ENCODE measurements at places on chromosomes 2 and 18. TPM values are rescaled to one million over a fixed set of nuclear protein-coding genes. Genes with fewer than 3 reads are reported as not detected.

- no peak overlapping the region for H3K4me3 ChIP-seq
- H3K27ac ChIP-seq = peak overlapping the region; percentile 95
- DNase-seq = no peak
- H3K36me3 ChIP-seq = no peaks in the 10 kb centered on the region
Observed at GRCh38 chr18:54776282-54776977, 51.8 kb upstream of the RAB27B start.

- no peak overlapping the region for H3K27ac ChIP-seq
- DNase-seq = no peak
- peaks cover 10% of the 10 kb centered on the region for H3K4me1 ChIP-seq
- H3K36me3 ChIP-seq = no peaks in the 10 kb centered on the region
Observed at GRCh38 chr2:24010477-24011249, 778 bp downstream of the MFSD2B start.

DNA sequence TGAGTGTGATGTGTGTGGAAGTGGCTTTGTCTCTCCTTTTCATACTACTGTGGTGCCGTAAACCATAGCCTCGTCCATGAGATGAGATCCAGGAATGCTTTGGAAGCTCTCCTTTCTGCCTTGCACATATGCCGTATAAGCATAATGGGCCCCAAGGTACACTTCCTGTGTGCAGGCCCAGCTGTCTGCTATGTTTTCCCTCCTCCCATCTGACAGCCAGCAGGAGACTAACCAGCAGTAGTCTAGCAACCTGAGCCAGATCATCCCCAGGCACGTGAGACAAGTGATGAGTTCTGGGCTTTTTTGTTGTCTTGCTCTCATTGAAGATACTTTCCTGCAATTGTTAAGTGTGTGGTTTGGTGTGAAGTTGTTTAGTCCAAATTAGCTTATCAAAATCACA lies 555.5 kb upstream of the LRRTM4 start:
- DNase-seq = no peak
- peaks cover 3% of the 10 kb centered on the region for H3K27me3 ChIP-seq
- H3K4me3 ChIP-seq = no peak overlapping the region
- no peaks in the 10 kb centered on the region for H3K36me3 ChIP-seq
- no peak overlapping the region for H3K27ac ChIP-seq
- no peaks in the 10 kb centered on the region for H3K4me1 ChIP-seq

GRCh38 chr2:86747711-86748639 lies 27.9 kb downstream of the RMND5A start:
- H3K27me3 ChIP-seq = no peaks in the 10 kb centered on the region
- H3K4me3 ChIP-seq = no peak overlapping the region
- no peak for DNase-seq
- peaks cover 19% of the 10 kb centered on the region for H3K4me1 ChIP-seq
- H3K27ac ChIP-seq = peak overlapping the region; percentile 86

DNA sequence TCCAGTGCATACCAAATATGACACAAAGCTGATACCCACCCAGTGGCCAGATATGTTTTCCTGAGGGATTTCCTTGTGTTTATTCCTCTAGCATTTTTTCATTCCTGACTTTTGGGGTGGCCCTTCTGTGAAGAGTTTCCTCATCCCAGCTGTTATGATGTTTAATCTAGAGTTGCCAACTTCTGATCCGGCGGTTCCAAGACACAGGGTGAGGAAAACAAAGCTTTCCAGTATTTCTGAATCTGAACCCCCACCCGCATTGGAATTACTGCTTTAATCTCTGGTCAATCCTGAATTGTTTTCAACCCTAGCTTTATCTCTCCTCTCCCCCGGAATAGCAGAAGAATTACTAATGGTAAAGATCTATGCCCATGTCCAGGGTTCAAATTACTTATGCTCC lies 39.2 kb upstream of the PNPT1 start:
- H3K4me1 ChIP-seq = peaks cover 3% of the 10 kb centered on the region
- no peak for DNase-seq
- H3K4me3 ChIP-seq = no peak overlapping the region
- no peak overlapping the region for H3K27ac ChIP-seq

DNA sequence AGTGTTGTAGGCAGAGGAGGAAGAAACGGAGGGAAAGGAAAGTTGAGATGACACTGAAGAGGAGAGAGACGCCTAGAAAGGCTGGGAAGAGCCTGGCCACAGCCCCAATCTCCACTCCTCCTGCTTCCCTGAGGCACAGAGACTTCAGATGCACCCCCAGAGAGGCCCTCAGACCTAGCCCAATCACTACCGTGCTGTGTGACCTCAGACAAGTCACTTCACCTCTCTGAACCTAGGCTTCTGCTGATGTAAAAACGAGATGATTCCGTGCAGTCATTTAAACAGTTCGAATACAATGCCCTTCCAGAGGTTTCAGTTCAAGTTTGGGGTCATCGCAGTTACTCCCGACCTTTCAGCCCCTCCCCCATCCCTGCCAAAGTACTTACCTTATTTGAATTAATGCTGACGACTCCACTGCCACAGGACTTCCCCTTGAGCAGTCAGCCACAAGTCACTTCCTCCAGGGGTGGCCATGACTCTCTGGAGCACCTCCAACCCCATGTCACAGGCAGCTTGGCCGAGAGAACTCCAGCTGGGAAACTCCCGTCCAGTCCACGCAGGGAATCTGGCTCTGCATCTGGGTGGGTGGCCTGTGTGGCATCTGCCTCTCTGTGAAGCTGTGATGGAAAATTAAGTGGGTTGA lies 105.2 kb upstream of the ID2 start:
- no peaks in the 10 kb centered on the region for H3K36me3 ChIP-seq
- peaks cover 13% of the 10 kb centered on the region for H3K27me3 ChIP-seq
- peaks cover 11% of the 10 kb centered on the region for H3K4me1 ChIP-seq
- no peak overlapping the region for H3K4me3 ChIP-seq
- no peak overlapping the region for H3K27ac ChIP-seq

DNA sequence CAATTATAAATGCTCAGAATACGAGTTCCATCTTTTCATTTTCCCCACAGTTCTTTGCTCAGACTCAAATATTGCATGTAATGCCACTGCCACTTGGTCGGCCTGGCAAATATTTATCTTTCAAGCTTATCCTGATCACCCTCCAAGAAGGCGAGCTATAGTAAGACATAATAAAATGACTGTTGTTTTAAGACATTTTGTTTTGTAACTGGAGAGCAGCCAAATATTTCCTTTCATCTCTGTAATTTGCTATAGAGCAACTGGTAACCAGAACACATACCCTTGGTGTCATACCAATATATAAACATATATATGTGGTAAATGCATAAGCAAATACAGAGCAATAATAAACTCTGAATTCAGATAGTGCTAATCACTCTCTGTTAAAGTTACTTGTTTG lies 7.3 kb upstream of the ATL2 start:
- H3K4me1 ChIP-seq = peaks cover 37% of the 10 kb centered on the region
- H3K27me3 ChIP-seq = peaks cover 4% of the 10 kb centered on the region
- H3K27ac ChIP-seq = peak overlapping the region; percentile 86
- H3K4me3 ChIP-seq = no peak overlapping the region

- H3K4me3 ChIP-seq = no peak overlapping the region
- peaks cover 11% of the 10 kb centered on the region for H3K4me1 ChIP-seq
- no peak overlapping the region for H3K27ac ChIP-seq
Observed at GRCh38 chr18:76498064-76498463, 3.0 kb upstream of the ZNF516 start.

- no peaks in the 10 kb centered on the region for H3K27me3 ChIP-seq
- no peak overlapping the region for H3K4me3 ChIP-seq
- peaks cover 2% of the 10 kb centered on the region for H3K36me3 ChIP-seq
Observed at GRCh38 chr2:234887195-234887594, 64.6 kb upstream of the SH3BP4 start.

The DIPK1C gene
- not detected for total RNA-seq

The INHBB gene
- total RNA-seq = 0.90 TPM

Measured in chondrocyte (in vitro differentiated cells).